ENCODE measurements at places on chromosomes 7 and 10. TPM values are rescaled to one million over a fixed set of nuclear protein-coding genes. Genes with fewer than 3 reads are reported as not detected.

SEMA3D gene
- total RNA-seq: not detected

GPRIN2 gene
- total RNA-seq: not detected

CHRM2 gene
- total RNA-seq: not detected

MKLN1 gene
- total RNA-seq: 35.3 TPM

SOSTDC1 gene
- total RNA-seq: not detected

CARD11 gene
- 134 TPM for total RNA-seq

EVX1 gene
- not detected for total RNA-seq

HTR7 gene
- total RNA-seq: not detected

SLC29A4 gene
- 0.48 TPM for total RNA-seq

AKR1C4 gene
- total RNA-seq: not detected

TAS2R5 gene
- 1.3 TPM for total RNA-seq

Data from activated naive CD4-positive, alpha-beta T cell treated with anti-CD3 and anti-CD28 coated beads, Interleukin-2, amount 10 ng/mL, durations not matched to agents 5 hours and 36 hours (primary cell).